Epithelial cell of proximal tubule (primary cell): ENCODE measurements at places on chromosomes 2 and 18. TPM values are rescaled to one million over a fixed set of nuclear protein-coding genes. Genes with fewer than 3 reads are reported as not detected.

DNA sequence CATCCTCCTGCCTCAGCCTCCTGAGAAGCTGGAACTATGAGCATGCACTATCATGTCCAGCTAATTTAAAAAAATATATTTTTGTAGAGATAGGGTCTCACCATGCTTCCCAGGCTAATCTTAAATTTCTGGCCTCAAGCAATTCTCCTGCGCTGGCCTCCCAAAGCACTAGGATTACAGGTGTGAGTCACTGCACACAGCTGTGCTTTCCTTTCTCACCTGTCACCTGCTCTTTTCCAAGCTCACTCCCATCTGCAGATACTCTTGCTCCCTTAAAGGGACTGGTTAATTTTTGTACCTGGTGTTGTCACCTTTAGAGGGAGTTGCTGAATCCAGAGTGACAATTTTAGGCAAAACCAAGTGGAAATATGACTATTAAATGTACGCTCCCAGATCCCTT is 178.2 kb downstream of the LOXHD1 start:
- DNase-seq: no peak

DNA sequence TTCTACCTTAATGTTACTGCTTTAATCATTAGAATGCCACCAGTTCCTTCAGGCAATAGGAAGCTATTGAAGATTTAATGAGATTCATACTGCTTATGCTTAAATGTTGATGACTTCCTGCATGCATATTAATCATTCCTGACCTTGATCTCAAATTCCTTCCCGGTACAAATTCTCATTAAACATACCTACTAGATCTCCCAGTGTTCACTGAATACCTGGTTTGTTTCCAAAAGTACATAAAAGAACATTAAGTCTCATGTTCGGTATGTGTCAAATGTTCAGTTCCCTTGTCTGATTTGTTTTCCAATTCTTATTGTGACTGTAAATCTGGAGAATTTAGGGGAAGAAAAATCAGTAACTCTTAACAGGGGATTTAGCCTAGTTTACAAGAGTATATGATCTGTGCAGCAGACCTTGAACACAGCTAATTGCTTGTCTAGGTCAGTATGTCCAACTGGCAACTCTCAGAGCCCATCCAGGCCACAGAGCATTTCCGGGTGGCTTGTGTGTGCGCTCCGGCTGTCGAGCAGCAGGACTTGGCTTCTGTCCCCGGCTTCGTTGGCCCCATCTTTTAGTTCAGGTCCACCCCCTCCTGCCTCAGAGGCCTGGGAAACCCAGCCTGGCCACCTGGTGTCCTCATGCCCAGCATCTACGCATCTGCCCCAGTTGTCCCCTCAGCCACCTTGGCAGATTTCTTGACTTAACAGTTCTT is 13.1 kb downstream of the METAP1D start:
- peak; percentile 15 for DNase-seq

- DNase-seq: no peak
Observed at GRCh38 chr2:39158351-39158750, 37.5 kb upstream of the SOS1 start.

Gene POTEJ
- total RNA-seq: not detected in 2 replicates

Gene SPHKAP
- not detected in 2 replicates for total RNA-seq
